Aorta (tissue), 5 donors: ENCODE measurements at places on chromosomes 16 and 17. TPM values are rescaled to one million over a fixed set of nuclear protein-coding genes. Genes with fewer than 3 reads are reported as not detected.

KIF18B gene
- total RNA-seq: 1.7 TPM

PLXDC1 gene
- 7.2 TPM for total RNA-seq

DPEP1 gene
- total RNA-seq: not detected

SLC35G3 gene
- total RNA-seq: not detected

CHST5 gene
- not detected for total RNA-seq

KRT28 gene
- not detected for total RNA-seq

C1QTNF1 gene
- 439 TPM for total RNA-seq

HSD17B1 gene
- 0.62 TPM for total RNA-seq

SMTNL2 gene
- total RNA-seq: 0.49 TPM

KRT12 gene
- not detected for total RNA-seq

- no peak for DNase-seq
- no peaks in the 10 kb centered on the region for H3K27me3 ChIP-seq
- H3K4me3 ChIP-seq: no peak overlapping the region
- no peaks in the 10 kb centered on the region for H3K4me1 ChIP-seq
Measured at GRCh38 chr17:29733166-29733565, 110.5 kb upstream of the CORO6 start.

GRCh38 chr17:2259769-2260536, 43.6 kb downstream of the SMG6 start:
- H3K27ac ChIP-seq: no peak overlapping the region
- H3K27me3 ChIP-seq: no peaks in the 10 kb centered on the region
- no peak overlapping the region for H3K4me3 ChIP-seq
- DNase-seq: no peak
- H3K4me1 ChIP-seq: peaks cover 8% of the 10 kb centered on the region
- H3K36me3 ChIP-seq: no peaks in the 10 kb centered on the region

- no peaks in the 10 kb centered on the region for H3K36me3 ChIP-seq
- no peaks in the 10 kb centered on the region for H3K27me3 ChIP-seq
- H3K27ac ChIP-seq: no peak overlapping the region
- no peak for DNase-seq
Measured at GRCh38 chr16:86424398-86424797, 85.9 kb upstream of the FOXF1 start.

GRCh38 chr16:75206749-75207451, at the start of gene CTRB2:
Gene CTRB2, minus strand, starts transcription at chr16:75207161. Its CDS starts 20 bp downstream, at chr16:75207141.
- no peaks in the 10 kb centered on the region for H3K27me3 ChIP-seq
- no peaks in the 10 kb centered on the region for H3K36me3 ChIP-seq
- no peak within 1 kb of the TSS for H3K27ac ChIP-seq
- H3K4me3 ChIP-seq: no peak within 1 kb of the TSS

GRCh38 chr17:7843257-7843535, 9.2 kb downstream of the KDM6B start:
- H3K4me1 ChIP-seq: no peaks in the 10 kb centered on the region
- peak overlapping the region; percentile 45 for H3K4me3 ChIP-seq
- no peaks in the 10 kb centered on the region for H3K27me3 ChIP-seq
- no peak for DNase-seq
- H3K27ac ChIP-seq: peak overlapping the region; percentile 75

DNA sequence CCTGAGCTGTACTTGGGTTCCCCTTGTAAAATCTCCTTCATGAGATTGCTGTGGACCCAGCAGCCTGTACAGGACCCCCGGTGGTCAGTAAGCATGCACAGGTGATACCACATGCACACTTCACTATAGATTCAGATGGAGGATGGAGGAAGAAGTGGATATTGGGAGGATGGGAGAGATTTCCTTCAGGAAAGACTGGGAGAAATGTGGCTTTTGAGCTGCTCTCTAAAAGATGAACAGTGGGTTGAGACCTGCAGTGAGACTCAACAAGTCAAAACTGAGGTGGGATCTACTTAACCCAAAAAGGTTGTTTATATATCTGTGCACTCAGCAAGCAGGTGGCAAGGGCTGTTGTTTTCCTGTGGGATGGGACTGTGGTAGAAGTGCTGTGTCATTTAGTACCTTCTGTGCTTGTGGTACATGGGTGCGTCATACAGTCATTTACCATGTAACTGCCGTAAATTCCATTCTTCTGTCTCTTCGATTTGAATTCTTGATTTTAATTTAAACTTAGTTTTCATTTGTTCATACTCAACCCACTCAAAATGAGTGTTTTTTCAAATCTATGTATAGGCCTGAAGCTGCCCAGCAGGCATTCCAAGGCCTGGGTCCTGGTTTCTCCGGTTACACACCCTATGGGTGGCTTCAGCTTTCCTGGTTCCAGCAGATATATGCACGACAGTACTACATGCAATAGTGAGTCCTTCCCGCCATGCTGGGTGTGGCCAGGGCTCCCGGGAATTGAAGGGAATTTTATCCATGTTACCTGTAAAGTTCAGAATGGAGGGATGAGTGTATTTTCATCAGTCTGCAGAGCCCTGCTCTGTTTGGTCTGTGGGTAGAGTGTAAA, 6.9 kb downstream of the HERPUD1 start:
- no peak overlapping the region for H3K4me3 ChIP-seq
- H3K27ac ChIP-seq: no peak overlapping the region
- no peaks in the 10 kb centered on the region for H3K27me3 ChIP-seq
- peaks cover 6% of the 10 kb centered on the region for H3K36me3 ChIP-seq
- no peak for DNase-seq

DNA sequence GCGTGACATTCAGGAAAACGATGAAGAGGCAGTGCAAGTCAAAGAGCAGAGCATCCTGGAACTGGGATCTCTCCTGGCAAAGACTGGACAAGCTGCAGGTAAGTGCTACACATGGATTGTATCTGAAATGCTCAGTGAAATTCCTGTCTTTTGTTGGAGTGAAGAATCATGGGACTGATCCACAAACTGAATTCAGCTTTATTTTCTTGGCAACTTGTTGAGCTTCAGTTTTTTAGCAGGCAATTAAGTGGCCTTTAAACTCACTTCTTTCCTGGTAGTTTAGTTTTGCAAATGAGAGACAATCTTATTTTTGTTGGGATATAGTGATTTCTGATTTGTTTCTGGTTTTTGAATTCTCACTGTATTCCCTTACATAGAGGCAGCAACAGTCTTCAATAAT, 2.6 kb downstream of the PSMD11 start:
- DNase-seq: no peak
- no peaks in the 10 kb centered on the region for H3K27me3 ChIP-seq
- no peak overlapping the region for H3K4me3 ChIP-seq

- no peak overlapping the region for H3K27ac ChIP-seq
- DNase-seq: no peak
- no peaks in the 10 kb centered on the region for H3K27me3 ChIP-seq
- no peaks in the 10 kb centered on the region for H3K36me3 ChIP-seq
- H3K4me3 ChIP-seq: no peak overlapping the region
- no peaks in the 10 kb centered on the region for H3K4me1 ChIP-seq
Measured at GRCh38 chr16:5438591-5438990, 341.0 kb upstream of the EEF2KMT start.

DNA sequence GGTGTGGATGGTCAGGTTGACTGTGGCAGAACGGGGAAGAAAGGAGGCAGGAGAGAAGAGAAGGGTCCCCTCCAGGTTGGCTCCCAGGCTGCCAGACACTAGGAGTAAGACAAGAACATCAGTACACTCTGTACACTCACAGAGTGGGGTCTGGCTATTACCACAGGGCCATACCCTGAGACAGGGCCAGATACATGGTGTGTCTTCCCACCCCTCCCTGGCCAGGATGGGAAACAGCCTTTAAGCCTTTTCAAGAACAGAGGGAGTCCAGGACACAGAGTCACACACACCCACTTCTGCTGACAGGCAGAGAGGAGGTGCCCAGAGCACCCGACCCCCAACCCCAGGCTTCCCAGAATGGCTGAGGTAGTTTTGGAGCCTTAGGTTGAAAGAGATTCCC, 99.4 kb downstream of the LITAF start:
- no peaks in the 10 kb centered on the region for H3K4me1 ChIP-seq
- DNase-seq: peak; percentile 22
- no peak overlapping the region for H3K27ac ChIP-seq
- no peak overlapping the region for H3K4me3 ChIP-seq
- no peaks in the 10 kb centered on the region for H3K36me3 ChIP-seq

- no peaks in the 10 kb centered on the region for H3K4me1 ChIP-seq
- DNase-seq: peak; percentile 73
- no peak overlapping the region for H3K4me3 ChIP-seq
- no peak overlapping the region for H3K27ac ChIP-seq
Measured at GRCh38 chr16:56911771-56912571, 20.0 kb upstream of the HERPUD1 start.

- H3K27ac ChIP-seq: no peak overlapping the region
- H3K4me3 ChIP-seq: no peak overlapping the region
- H3K27me3 ChIP-seq: no peaks in the 10 kb centered on the region
- H3K36me3 ChIP-seq: no peaks in the 10 kb centered on the region
- no peaks in the 10 kb centered on the region for H3K4me1 ChIP-seq
Measured at GRCh38 chr17:57553991-57554825, 190.9 kb downstream of the CCDC182 start.

DNA sequence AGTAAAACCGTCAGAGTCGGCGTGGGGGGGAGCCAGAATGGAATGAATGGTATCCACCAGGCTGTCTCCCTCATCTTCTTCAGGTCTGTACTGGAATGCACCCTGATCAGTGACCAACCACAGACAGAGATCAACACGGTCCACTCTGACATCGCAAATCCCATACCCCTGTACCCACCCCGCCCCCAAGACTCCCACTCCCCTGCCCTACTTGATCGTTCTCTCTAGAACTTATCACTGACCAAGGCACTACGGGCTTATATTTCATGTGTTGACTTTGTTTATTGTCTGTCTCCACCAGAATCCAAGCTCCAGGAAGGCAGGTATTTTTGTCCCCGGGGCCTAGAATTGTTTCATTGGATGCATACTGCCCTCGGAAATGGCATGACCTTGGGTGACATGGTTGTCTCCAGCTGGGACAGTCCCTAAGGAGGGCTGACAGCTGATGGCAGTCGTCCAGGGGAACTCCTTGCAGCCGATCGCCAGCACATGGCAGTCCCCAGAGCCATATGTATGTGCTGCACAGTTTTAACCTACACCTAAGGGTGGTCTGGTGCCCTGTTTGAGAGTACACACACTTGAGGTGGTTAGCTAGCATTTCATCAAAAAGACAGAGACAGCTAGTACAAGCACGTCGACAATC, 526 bp upstream of the MFSD6L start:
- no peak overlapping the region for H3K27ac ChIP-seq
- no peaks in the 10 kb centered on the region for H3K27me3 ChIP-seq
- H3K4me1 ChIP-seq: no peaks in the 10 kb centered on the region
- no peak overlapping the region for H3K4me3 ChIP-seq
- no peaks in the 10 kb centered on the region for H3K36me3 ChIP-seq

DNA sequence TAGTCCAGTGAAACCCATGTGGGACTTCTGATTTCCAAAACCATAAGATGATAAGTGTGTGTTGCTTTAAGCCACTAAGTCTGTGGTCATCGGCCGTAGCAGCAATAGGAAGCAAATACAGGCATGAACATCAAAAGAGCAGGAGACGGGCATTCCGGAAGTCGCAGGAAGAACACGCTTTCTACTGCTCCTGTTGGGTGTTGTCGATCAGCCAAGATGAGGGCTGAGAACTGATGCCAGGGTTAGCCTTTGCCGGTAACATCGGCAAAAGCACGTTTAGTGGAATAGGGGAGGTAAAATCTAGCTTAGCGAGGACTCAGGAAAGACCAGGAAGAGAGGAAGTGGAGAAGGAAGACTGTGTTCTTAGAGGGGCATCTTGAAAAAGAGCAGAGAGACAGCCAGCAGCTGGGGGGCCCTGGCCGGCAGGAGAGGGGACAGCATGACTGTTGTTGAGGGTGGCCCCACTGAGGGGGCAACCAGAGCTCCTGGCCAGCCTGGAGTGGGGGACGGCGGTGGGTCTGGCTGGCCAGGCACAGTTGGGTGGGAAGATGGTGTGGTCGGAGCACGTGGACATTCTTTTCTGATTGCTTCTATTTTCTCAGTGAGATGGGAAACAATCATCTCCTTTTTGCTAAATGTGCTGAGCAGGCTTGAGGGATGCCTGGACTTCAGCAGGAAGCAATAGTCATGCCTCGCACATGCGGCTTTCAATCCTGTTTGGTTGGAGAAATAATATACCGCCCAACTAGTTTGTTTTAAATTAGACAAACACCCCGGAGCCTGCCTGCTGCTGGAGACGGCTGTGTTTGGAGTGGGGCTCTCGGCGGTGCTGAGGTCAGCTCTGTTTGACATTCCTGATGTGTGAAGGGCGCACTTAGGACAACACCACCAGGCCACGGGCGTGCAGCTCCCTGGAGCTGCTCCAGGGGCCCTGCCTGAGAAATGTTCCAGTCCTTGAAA, 109.9 kb downstream of the METRNL start:
- no peaks in the 10 kb centered on the region for H3K36me3 ChIP-seq
- DNase-seq: peak; percentile 54
- H3K27me3 ChIP-seq: no peaks in the 10 kb centered on the region
- no peak overlapping the region for H3K4me3 ChIP-seq
- H3K27ac ChIP-seq: peak overlapping the region; percentile 3

DNA sequence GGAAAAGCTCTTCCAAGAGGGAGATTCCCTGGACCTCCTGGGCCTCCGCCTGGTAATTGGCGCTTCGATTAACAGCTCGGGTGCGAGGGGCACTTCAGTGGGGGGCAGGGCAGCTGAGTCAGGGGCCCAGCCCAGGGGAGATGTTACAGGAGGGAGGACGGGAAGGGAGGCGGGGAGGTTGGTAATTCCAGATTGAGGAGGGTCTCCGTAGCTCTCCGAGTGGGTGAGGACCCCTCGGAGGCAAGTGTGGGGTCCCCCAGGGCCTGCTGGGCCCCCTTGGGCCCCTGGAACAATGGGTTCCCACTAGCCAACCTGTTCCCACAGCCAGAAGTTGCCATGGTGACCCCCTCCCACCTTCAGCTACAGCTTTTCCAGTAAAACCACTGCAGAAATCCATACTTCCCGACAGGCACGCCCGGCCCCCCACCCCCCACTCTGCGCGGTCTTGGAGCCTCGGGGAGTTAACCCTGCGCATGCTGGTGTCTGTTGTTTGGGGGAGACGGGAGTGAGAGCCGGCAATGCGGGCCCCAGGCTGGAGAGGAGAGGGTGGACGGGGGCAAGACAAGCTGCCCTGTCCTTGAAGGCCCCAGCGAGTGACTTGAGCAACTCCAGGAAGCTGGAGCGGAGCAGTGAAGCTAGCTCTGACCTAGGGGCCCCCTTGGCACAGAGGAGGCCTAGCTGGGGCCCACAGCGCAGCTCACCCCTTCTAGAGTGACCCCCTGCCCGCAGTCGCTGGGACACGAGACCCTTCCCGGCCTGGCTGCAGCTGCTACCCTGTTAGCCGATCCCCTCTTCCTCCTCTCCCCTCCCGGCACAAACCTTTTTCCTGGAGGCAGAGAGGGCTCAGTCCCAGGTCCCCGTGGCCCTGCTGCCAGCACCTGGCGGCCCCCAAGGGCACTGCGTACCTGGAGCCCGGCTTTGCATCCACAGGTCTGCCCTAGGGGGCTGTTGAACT, 37.8 kb downstream of the TMEM235 start:
- no peak overlapping the region for H3K4me3 ChIP-seq
- no peaks in the 10 kb centered on the region for H3K4me1 ChIP-seq
- no peak for DNase-seq
- no peaks in the 10 kb centered on the region for H3K36me3 ChIP-seq
- H3K27me3 ChIP-seq: no peaks in the 10 kb centered on the region

GRCh38 chr17:27956601-27957445, 63.7 kb upstream of the LYRM9 start:
- no peaks in the 10 kb centered on the region for H3K27me3 ChIP-seq
- DNase-seq: no peak
- H3K4me1 ChIP-seq: no peaks in the 10 kb centered on the region
- H3K27ac ChIP-seq: no peak overlapping the region
- H3K36me3 ChIP-seq: no peaks in the 10 kb centered on the region

GRCh38 chr17:67145183-67145805, 99.7 kb downstream of the HELZ start:
- H3K4me3 ChIP-seq: no peak overlapping the region
- no peaks in the 10 kb centered on the region for H3K4me1 ChIP-seq
- DNase-seq: no peak
- peaks cover 11% of the 10 kb centered on the region for H3K36me3 ChIP-seq
- H3K27me3 ChIP-seq: no peaks in the 10 kb centered on the region
